Caco-2 (cell line): ENCODE measurements at places on chromosomes 5 and 9.
A peak's percentile ranks its signal among the peaks of the same experiment; 100 is the strongest.

DNA sequence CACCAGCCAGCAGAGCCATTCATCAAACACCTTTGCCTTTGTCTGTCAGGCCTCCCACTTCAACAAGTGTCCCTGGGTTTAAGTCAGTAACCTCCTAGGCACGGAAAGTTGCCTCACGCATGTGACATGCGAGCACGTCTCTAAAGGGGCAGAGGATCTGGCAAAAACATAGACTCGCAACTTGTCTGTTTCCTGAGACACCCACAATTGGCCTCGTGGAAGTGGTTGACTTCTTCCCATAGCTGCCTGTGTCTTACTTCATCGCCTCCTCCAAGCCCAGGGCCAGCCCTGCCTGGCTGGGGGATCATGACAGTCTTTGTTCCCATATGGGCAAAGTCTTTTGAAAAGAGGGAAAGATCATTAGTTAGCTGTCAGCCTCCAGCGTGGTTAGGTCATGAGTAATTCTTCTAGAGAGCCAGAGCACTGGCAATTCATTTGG is 35.5 kb upstream of the GLRX start:
- no peak for DNase-seq

DNA sequence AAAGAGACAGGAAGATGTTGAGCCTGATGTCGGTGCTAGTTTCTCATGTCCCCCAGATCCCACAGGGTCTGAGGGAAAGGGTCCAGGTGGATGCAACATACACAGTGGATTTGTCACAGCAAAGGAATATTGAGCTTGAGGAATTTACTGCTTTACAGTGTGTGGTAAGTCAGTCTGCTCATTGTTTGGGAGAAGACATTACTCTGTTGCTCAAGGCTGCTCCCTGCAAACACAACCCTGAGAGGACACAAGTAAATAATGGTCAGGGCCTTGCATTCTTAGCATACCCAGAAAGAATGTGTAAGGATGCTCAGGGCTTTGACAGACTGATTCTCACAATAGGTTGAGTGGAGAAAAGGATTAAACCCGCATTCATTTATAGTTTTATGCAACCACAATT is 7.3 kb upstream of the MAN2A1 start:
- peak; percentile 42 for DNase-seq

DNA sequence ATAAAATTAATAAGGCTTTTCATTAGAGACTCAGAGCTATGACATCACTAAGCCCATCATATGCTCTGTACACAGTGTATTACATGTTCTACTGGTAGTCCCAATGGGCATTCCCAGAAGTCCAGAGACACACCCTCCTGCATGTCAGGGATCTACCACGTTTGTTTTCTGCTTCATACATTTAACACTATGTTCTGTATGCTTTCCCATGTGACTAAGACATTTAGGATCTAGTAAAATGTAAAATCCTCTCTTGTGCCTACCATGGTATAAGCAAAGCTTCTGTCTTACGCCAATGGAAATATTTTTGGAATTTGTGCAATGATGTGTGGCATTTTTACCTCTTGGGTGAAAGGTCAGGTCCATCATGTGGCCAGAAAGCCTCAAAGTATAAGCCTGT is 192.4 kb downstream of the ADAMTSL1 start:
- no peak for DNase-seq

DNA sequence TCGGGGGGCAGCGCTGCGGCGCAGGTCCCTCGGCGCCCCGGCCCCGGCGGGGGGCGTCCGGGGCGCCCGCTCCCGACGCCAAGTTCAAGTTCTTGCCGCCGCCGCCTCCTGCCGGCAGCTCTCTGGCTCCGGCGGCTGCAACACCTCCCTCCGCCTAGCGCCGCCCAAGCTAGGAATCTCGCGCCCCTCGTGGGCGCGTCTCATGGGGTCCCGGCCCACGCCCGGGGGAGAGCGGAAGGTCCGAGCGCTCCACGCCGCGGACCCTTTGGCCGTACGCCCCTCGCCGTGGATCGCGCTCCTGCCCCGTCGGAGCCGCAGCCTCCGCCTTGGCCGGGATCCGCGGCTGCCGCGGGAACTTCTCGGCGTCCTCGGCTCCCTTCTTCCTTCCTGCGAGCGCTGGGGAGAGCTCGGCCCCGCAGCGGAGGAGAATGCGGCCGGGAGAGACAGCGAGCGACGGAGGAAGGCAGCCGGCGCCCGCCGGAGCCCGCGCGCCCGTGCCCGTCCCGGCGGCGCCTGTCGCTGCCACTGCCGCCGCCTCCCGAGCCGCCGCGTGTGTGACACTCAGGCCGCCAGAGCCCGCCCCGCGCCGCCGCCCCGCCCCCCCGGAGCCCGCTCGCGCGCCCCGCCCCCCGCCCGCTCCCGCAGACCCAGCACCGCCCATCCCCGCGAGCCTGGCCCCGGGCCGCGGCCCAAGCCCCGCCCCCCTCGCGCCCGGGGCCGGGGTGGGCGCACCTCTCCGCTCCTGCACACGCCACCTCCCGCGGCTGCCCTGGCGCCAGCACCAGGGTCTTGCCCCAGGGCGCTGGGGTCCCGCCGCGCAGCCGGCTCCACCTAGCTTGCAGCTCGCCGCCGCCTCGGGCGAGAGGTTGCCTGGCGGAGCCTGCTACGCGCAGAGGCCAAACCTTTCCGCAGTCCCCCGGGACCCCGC is at the start of gene SHB:
SHB (minus strand) TSS at position 527 of the 928 bp plus-strand sequence. CDS start 582 bp downstream, outside the sequence.
- peak; percentile 81 for DNase-seq
